ENCODE measurements at places on chromosomes 7 and 10.

GRCh38 chr10:3668276-3668965 is 116.6 kb downstream of the KLF6 start:
- DNase-seq: peak; percentile 72

- no peak for DNase-seq
These were observed 319.0 kb downstream of the PLXNA4 start for GRCh38 chr7:132257253-132257652.

DNA sequence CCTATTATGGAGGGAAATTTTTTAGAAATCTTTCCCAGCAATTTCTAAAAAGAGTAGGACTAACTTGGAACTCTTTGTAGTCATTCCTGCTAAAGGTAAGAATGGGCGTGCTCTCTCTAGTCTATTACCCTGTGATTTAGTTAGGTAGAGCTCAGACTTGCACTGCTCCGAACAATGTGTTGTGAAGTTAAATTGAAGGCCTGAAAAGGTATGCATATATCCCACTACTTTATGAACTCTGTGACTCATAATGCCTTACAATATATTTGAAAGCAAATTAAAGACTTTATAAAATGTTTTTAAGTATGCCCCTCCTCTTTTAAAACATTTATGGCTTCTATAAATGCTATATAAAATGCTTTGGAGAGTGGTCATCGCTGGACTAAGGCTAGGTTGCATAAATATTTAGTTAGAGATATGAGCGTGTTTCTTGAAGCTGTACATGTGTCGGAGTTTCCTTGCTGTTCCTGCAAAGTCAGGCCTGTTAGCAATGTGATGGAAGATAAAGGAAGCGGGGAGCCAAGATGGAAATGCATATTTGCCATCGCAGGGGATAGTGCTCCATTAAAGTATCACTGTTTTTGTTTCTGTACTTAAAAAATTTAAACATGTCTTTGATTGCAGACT is 761.4 kb downstream of the LRMDA start:
- no peak for DNase-seq

DNA sequence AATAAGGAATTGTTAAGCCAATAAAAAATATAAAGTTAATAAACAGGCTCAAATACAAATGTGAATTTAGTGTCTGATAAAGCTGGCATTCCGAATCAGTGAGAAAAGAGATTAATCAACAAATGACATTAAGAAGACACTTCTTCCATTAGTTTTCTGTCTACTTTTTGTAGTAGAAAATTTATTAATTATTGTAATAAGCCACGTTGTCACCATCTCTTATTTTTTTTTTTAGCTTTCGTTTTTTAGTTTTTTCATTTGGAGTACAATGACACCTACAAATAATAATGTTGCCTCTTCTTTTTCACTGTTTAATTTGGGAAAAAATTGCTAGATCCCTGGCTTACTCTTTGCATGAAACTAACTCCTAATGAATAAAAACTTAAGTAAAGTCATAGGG is 46.8 kb upstream of the STEAP1B start:
- DNase-seq: no peak

- no peak for DNase-seq
These were observed 1.0 kb downstream of the NXPH1 start for GRCh38 chr7:8434290-8435002.

GRCh38 chr7:142867398-142868187 is 12.7 kb downstream of the EPHB6 start:
- no peak for DNase-seq

DNA sequence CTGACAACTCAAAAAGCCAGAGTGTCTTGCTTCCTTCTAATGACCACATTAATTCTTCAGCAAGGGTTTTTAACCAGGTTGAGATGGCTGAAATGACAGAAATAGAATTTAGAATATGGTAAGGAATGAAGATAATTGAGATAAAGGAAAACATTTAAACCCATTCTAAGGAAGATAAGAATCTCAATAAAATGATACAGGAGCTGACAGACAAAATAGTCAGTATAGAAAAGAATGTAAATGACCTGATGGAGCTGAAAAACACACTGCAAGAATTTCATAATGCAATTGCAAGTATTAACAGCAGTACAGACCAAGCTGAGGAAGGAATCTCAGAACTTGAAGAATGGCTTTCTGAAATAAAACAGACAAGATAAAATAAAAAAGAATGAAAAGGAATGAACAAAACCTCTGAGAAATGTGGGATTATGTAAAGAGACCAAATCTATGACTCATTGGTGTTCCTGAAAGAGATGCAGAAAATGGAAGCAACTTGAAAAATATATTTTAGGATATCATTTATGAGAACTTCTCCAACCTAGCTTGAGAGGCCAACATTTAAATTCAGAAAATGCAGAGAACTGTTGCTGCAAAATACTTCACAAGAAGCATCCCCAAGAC is 87.1 kb downstream of the SAMD9 start:
- no peak for DNase-seq

- DNase-seq: no peak
These were observed 45.7 kb downstream of the COL28A1 start for GRCh38 chr7:7490003-7490402.

GRCh38 chr7:48096273-48096672 is 7.2 kb downstream of the UPP1 start:
- no peak for DNase-seq

- DNase-seq: no peak
These were observed 184.5 kb upstream of the PHF14 start for GRCh38 chr7:10789170-10789569.

GRCh38 chr7:41652267-41652666 is 50.6 kb downstream of the INHBA start:
- no peak for DNase-seq

GRCh38 chr10:119207713-119208552 is 562 bp downstream of the GRK5 start:
- DNase-seq: peak; percentile 29

DNA sequence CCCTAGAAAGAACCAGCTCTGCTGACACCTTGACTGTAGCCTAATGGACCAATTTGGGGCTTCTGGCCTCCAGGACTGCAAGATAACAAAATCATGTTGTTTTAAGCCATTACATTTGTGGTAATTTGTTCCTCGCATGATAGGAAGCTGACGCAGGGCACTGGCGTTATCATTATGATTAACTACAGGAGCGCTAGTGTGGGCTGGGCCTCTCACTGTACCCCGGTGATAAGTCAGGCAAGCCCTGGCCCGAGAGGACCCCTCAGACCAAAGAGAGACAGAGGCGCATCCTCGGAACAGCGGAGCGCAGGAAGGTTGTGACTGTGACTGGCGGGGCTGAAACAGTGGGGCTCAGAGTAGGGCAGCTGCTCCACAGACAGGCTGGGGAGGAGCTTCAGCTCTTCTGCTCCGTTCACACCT is 150.3 kb upstream of the CHST15 start:
- DNase-seq: no peak

DNA sequence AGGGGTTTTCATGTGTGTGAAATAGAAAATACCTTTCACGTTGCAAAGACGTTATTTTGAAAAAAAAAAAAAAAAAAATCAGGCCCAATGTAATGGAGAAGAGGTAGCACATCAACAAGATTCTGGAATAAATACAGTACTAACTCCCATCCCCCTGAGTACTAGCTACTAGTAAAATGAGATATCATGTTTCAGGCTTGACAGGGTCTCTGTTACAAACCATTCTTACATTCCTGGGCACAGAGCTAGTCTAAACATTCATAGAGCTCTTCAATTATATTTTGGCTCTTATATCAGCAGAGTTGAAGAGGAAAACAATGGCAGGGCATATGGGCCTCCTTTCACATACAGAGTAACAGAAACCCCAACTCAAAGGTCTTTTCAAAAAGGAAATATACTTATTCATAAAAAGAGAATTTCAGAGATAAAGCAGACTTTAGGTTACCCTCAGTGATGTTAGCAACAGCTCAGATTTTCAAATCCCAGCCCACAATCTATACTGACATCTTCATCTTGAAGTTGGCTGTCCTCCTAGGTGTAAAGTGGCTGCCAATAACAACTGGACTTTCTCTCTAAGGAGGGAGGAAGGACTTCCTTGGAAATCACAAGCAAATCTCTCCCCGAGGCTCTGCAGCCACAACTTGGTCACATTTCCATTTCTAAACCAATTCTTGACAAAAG is 18.6 kb downstream of the C7orf33 start:
- no peak for DNase-seq

DNA sequence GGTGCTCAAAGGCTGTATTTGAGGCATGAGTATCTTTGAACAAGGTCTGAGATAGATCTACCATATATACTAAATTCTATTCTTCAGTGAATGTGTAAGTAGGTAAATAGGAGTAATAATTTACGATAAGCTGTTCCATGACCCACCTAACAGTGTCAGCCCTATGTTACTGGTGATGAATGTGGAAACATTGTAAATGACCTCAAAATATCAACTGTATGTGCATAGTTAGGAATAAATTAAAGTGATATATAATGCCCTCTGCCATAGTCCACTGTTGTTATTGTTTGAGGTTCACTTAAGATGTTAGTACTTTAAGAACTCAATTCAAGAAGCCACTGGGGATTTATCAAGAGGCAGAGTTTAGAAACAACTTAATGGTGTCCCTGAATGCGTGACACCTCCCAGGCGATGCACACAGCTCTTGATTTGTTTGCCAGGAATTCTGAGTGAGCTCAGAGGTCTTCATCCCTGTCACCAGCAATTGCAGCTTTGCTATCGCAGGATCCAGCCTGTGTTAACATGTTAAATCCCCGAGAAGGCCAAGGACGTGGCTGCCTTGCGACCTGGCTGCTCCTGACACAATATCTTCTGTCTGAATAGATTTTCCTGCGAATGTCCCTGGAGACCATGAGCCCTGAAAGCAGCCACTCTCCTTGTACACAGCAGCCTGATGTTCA is 104.9 kb downstream of the KLF6 start:
- DNase-seq: no peak

DNA sequence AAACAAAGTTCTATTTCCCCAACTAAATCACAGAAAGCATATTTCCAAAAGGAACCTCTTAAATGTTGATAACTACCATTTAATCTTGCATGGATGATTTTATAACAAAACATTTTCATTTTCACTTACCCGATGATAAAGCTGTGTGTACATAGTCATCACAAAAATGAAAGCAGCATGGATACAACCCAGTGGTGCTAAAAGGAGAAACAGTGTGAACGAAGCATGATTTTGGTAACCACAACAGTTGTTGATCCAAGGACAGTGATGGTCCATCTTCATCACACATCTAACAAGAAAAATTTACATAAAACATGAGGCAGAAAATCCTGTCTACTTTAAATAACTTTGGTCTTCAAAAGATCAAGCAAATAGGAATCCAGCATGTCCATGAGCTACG is 4.7 kb downstream of the ZDHHC6 start:
- no peak for DNase-seq

DNA sequence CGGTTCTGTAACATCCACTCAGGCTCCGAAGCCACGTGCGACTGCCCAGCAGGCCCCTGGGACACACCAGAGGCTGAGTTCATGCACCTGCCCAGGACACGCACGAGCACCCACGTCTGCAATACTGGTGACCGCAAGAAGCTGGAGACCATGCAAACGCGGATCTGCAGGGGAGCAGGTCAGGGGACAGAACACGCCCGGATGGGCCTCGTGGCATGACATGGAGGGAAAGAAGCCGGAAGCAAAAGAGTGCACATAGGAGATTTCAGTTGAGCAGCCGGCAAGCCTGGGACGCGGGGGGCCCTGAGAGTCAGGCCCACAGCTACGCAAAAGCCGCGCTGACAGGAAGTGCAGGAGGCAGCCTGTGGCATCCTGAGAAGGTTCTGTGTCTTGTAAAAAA is 73.7 kb downstream of the FOXL3 start:
- peak; percentile 32 for DNase-seq

- no peak for DNase-seq
These were observed 331.7 kb upstream of the ZMIZ1 start for GRCh38 chr10:78736926-78737630.

DNA sequence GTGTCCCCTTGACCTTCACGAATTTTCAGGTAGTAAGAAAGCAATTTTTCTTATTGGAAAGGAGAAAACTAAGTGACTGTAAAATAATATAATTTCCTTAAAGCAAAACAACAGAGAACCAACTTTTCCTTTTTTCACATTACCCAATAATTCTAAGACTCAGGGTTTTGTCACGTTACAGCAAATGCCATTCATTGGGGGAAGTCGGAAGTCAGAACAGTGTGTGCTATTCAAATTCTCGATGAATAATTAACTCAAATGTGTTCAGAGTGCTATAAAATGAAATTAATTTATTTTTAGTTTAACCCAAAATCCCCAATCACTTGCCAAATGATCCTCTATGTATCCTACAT is 40.0 kb downstream of the DIP2C start:
- no peak for DNase-seq

- DNase-seq: no peak
These were observed 687.3 kb downstream of the DNAJB9 start for GRCh38 chr7:109256762-109257560.

DNA sequence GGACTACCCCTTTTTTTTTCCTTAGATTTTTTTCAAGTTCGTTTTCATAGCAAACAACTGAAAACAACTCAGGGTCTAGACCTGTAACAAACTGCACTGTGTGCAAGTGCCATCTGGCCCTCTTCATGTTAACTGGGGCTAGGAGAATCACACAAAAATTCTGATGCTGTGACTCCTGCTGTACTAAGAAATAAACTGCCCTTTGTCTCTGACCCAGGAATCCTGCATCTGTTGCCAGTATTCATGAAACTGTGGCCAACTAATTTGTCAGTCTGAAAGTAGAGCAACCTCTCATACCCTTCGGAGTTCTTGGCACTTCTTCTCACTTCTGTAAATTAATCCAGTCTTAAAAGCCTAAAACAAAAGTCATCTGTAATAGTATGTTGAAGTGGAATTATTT is 218.4 kb upstream of the PCDH15 start:
- DNase-seq: no peak

- no peak for DNase-seq
These were observed 87.1 kb downstream of the AASS start for GRCh38 chr7:122056977-122057376.

DNA sequence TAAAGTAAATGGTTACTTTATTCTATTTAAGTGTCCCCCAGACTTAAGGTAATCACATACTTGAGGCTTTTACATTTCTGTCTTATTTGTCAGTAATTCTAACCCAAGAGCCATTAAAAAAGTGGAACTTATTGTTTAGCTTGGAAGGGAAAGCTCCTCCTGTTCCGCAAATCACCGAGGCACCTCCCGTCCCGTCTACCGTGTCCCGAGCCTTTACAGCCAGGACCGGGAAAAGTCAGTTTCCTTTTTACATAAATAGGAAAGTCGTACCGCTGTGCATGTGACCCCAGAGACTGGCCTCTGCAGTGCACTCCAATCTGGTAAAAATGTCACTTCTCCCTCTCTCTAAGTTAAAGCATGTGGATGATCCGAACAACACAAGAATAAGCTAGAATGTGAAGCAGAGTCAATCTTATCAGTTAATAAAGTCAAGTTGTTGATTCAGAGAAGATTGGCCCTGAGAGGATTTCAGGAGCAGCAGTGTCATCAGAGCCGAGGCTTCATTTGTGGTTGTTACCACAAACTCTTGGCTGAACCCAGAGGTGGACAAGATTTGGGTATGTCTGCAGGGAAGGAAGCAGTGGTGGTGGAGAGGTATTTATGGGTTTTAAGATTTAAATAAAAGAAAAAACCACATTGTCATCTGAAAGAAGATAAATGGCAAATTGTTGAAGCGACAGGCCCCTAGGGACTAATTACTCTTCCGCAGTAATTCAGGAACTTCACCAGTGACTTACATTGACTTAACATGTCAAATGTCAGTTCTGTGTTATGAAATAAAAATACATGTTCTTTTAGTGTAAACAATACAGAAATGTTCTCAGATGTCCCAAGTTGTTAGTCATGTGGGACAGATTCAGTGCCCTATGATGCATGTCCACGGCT is 316.6 kb upstream of the ZNF32 start:
- DNase-seq: no peak
